Activated naive CD8-positive, alpha-beta T cell treated with anti-CD3 and anti-CD28 coated beads, Interleukin-2, amount 50 U/mL, for 24 hours (primary cell): ENCODE measurements at places on chromosomes 1 and 21.
A peak's percentile ranks its signal among the peaks of the same experiment; 100 is the strongest.

GRCh38 chr1:41313661-41314131, 47.5 kb upstream of the FOXO6 start:
- peak; percentile 19 for DNase-seq

GRCh38 chr1:214050513-214051401, 63.0 kb downstream of the PROX1 start:
- DNase-seq, result no peak

GRCh38 chr1:40895601-40896000, 33.4 kb upstream of the CITED4 start:
- DNase-seq, result peak; percentile 25

DNA sequence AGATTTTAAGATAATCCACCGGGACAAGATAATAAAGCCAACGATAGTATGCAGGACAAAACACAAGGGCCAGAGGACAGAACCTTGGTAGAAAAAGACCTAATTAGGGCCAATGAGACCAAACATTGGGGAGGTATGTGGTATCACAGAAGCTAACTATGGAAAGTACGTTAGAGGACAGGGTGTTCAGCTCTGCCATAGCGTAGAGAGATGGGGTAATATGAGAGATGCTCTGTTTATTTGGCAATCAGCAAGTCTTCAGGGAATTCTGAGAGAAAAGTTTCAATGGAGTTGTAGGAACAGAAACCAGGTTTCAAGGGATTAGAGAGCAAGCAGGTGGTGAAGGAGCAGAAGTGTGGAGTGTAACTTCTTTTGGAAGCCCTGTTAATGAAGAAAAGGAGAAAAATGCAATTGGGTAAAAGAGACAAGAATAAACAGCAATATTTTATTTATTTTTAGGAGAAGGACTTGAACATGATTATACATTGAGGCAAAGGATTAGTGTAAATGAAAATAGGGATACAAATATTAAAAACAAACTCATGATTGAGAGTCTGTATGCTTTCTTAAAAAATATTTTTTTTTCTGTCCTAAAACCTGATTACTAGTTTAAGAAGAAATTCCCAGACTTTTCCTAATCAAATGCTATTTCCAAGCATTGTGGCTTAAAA, 24.0 kb downstream of the EEIG2 start:
- no peak for DNase-seq

GRCh38 chr1:168422203-168422847, 121.5 kb downstream of the XCL2 start:
- DNase-seq, result no peak

- DNase-seq, result no peak
Observed at GRCh38 chr1:110091381-110091780, 20.9 kb upstream of the UBL4B start.

- no peak for DNase-seq
Observed at GRCh38 chr1:221972276-221973235, 230.7 kb upstream of the DUSP10 start.

- DNase-seq, result no peak
Observed at GRCh38 chr1:194280463-194280862, 1094.0 kb upstream of the B3GALT2 start.

- no peak for DNase-seq
Observed at GRCh38 chr1:14666962-14667650, 68.6 kb downstream of the KAZN start.

GRCh38 chr1:11126569-11126968, 26.9 kb upstream of the EXOSC10 start:
- no peak for DNase-seq

DNA sequence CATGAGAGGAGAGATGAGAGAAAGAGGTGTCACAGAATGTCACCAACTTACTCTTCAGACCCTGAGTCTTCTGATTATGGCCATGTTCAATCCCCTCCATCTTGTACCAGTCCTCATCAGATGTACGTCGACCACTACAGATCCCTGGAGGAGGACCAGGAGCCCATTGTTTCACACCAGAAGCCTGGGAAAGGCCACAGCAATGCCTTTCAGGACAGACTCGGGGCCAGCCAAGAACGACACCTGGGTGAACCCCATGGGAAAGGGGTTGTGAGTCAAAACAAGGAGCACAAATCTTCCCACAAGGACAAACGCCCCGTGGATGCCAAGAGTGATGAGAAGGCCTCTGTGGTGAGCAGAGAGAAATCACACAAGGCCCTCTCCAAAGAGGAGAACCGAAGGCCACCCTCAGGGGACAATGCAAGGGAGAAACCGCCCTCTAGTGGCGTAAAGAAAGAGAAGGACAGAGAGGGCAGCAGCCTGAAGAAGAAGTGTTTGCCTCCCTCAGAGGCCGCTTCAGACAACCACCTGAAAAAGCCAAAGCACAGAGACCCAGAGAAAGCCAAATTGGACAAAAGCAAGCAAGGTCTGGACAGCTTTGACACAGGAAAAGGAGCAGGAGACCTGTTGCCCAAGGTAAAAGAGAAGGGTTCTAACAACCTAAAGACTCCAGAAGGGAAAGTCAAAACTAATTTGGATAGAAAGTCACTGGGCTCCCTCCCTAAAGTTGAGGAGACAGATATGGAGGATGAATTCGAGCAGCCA, 8.0 kb downstream of the ELOA start:
- peak; percentile 28 for DNase-seq

DNA sequence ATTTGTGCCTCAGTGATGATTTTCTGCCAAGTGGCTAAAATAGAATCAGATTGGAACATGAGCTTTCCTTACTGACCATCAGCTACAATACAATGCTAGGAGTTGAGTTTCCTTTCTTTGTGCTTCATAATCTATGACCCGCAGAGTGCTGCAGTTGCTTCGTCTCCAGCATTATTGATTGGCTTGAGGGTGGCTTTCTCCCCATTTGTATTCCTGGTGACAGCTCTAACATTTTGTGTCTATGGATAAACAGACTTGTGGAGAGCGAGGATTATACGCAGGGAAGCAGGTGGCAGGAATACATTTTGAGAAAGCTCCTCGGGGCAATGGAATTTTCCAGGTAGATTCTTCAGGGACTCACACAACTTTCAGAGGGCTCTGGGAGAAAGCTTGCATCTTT, 223.2 kb downstream of the HHAT start:
- DNase-seq, result no peak

DNA sequence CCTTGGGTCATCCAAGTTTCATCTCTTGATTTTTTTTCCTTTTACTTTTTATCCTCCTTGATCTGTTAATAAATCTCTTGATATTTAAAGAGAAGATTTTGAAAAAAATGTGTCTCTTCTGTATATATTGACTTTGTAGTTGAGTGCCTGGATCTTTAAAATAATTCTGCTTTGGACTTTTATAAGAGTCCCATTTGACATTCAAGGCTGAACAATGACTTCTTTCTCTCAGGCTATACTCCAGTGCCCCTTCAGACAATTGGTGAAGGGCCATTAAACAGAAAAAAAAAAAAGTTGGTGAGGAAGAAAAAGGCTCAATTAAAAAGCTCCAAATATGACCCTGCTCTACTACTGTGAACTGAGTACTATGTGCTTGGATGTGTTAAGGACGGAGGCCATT, 40.9 kb upstream of the CITED4 start:
- DNase-seq, result no peak

- no peak for DNase-seq
Observed at GRCh38 chr1:19517017-19517416, 31.7 kb upstream of the CAPZB start.

GRCh38 chr21:39724944-39725343, 20.0 kb upstream of the IGSF5 start:
- DNase-seq, result no peak

- no peak for DNase-seq
Observed at GRCh38 chr1:92816732-92817131, 15.1 kb upstream of the RPL5 start.

- DNase-seq, result no peak
Observed at GRCh38 chr1:3398396-3399140, 55.9 kb upstream of the ARHGEF16 start.
